Occipital lobe (tissue), 3 donors: ENCODE measurements at places on chromosomes 6 and 20.

GRCh38 chr6:19999319-20000191, 162.4 kb downstream of the ID4 start:
- DNase-seq, result no peak

DNA sequence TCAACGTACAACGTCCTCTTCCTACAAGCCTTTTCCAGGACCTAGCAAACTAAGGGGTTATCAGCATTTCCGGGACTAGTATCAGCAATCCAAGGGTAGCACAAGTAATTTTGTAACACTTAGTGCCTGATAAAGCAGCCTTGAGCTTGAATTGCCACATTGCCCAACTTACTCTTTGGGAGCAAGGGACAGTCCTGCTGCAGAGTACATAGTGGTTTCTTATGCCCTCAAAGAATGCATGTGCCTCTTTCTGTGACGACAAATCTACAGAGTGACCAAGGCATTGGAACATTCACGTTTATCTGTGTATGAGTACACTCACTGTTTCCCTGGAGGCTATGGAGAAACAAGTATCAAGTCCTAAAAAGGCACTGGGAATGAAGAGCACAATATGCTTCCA, 3.2 kb upstream of the ID4 start:
- no peak for DNase-seq

- DNase-seq, result no peak
Observed at GRCh38 chr6:111741177-111741952, 131.9 kb downstream of the FYN start.

DNA sequence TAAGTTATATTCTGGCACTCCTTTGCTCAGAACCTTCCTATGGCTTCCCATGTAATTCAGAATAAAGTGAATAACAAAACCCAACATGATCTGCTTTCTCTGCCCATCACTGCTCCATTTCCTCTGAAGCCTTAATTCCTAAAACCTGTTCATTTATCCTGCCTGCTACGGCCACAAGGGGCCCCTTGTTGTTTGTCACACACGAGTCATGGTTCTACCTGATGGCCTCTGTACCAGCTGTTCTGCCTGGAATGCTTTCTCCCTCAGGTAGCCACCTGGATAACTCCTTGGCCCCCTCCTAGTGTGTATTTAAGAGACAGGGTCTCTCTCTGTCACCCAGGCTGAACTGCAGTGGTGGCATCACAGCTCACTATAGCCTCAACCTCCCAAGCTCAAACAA, 26.8 kb downstream of the ERGIC3 start:
- no peak for DNase-seq

DNA sequence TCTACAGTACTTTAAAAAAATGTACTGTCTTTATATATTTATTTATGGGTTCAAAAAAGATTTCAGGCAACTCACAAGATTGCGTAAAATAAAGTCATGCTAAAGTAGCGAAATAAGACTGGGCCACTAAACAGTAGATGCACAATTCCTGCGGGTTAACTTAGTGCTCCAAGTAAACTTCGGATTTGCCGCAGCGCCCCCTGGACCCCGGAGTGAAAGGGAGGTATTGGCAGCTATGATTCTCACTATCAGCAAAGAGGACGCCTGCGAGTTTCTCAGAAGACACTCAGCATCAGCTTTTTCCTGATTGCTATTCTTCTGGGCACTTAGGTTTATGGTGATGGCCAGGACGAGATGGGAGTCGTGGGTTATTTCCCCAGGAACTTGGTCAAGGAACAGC, 1.4 kb downstream of the OTOR start:
- DNase-seq, result no peak

GRCh38 chr6:113397236-113397635, 459.9 kb upstream of the MARCKS start:
- DNase-seq, result no peak

- no peak for DNase-seq
Observed at GRCh38 chr20:37329481-37330165, 16.3 kb upstream of the SRC start.

DNA sequence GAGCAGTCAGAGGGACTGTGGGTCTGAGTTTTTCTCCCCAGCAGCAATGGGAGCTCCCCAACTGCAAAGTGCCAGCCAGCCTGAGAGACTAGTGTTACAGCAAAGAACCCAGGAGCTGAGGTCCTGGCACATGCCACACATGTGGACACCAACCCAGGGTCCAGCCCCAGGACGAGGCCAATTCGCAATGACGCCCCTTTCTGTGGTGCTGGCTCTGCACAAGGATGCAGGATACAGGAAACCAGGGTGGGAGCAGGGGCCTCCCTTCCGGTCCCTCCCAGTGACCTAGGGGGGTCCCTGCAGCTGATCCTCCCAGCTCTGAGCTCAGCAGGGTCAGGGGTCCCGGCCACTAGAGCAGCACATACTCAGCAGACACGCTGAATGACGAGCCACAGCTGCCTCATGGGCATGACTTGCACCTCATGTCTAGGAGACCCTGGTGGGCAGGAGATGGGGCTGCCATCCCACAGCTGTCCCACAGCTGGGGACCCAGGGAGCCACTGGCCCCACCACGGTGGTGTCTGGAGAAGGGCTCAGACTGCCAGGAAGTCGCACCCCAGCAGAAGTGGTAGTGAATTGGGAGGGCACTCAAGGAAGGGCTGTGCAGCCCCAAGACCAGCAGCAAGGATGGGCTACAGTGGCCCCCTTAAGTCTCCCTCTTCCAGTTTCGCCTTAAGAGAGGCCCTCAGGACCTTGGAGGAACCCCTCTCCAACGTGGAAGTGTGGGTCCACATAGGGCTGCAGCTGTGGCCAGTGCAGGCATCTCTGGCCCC, 3.6 kb downstream of the ARFRP1 start:
- no peak for DNase-seq

GRCh38 chr6:143146186-143146851, 85.6 kb downstream of the AIG1 start:
- no peak for DNase-seq

GRCh38 chr6:153781306-153781705, 257.7 kb upstream of the OPRM1 start:
- DNase-seq, result no peak

DNA sequence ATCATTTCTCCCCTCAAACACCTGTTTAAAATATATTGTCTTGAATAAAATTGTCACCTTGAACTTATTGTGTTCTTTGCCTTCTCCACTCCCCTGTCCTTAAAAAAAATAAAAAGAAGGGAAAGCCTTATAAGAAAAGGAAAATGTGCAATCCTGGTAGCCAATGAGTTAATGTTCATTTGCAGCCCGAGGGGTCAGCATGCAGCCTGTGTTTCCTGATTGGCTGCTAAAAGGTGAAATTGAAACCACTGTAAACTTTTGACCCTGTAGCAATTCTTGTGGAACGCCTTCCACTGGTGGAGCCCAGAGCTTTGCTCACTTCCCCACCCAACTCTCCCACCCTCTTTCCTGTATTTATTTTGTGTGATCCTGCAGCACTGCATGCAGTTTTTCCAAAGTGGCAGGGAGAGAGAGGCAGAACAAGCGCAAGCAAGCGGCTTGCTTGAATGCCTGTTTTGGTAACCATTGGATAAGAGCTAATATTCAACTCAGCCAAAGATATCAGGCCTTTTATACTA, 74.9 kb downstream of the NCOA3 start:
- DNase-seq, result no peak

GRCh38 chr6:79313254-79313653, 78.8 kb upstream of the HMGN3 start:
- no peak for DNase-seq

- DNase-seq, result no peak
Observed at GRCh38 chr6:37244430-37245310, 12.9 kb upstream of the TBC1D22B start.

DNA sequence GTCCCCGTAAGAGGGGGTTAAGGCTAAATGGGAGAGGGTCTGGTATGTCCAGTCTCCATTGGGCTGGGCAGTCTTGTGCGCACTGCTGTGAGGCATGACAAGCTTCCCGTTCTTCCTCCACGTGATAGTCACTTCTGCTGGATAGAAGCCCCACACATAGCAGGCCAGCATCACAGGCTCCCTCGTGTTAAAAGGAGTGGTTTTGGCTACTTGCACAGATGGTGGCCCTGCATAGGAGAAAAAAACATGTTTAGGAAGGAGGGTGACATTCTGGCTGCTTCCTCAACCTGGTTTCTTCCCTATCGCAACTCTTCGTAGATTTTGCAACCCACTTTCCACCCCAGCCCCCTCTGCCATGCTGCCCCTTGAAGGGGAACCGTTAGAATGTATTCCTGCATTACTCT, 3.6 kb downstream of the HLA-DMB start:
- DNase-seq, result no peak

- DNase-seq, result no peak
Observed at GRCh38 chr6:7080311-7080710, 27.4 kb upstream of the RREB1 start.

DNA sequence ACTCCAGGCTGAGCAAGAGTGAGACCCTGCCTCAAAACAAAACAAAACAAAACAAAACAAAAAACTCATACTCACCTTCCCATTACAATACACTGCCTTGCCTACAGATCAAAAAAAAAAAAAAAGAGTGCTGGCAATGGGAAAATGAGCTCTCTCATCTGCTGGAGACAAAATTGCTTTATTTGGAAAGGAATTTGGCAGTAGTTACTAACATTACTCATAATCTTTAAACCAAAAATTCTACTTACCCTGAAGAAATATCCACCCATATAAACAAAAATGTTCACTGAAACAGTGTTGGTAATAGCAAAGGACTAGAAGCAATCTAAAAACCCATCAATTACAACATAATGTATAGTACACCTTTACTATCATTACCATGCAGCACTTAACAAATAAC, 120.4 kb downstream of the RNGTT start:
- DNase-seq, result no peak

- DNase-seq, result peak; percentile 27
Observed at GRCh38 chr6:18595774-18596530, 208.8 kb downstream of the RNF144B start.

DNA sequence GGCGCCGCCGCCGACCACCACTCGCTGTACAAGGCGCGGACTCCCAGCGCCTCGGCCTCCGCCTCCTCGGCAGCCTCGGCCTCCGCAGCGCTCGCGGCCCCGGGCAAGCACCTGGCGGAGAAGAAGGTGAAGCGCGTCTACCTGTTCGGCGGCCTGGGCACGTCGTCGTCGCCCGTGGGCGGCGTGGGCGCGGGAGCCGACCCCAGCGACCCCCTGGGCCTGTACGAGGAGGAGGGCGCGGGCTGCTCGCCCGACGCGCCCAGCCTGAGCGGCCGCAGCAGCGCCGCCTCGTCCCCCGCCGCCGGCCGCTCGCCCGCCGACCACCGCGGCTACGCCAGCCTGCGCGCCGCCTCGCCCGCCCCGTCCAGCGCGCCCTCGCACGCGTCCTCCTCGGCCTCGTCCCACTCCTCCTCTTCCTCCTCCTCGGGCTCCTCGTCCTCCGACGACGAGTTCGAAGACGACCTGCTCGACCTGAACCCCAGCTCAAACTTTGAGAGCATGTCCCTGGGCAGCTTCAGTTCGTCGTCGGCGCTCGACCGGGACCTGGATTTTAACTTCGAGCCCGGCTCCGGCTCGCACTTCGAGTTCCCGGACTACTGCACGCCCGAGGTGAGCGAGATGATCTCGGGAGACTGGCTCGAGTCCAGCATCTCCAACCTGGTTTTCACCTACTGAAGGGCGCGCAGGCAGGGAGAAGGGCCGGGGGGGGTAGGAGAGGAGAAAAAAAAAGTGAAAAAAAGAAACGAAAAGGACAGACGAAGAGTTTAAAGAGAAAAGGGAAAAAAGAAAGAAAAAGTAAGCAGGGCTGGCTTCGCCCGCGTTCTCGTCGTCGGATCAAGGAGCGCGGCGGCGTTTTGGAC, 2.0 kb downstream of the SOX4 start:
- DNase-seq, result no peak

DNA sequence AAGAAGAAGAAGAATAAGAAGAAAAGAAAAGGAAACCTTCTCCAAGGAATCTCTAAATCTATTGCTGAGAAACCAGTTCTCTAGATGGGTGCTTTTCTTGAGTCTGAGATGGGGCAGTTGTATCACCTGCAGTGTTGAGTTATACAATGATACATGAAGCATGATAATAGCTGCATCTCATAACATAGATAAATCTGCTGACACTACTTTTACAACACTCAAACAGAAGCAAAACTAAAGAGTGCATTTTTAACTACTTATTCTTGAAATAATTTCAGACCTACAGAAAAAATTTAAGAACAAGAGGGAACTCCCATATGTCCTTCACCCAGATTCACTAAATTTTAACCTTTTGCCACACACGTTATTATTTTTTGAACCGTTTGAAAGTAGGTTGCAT, 70.3 kb downstream of the SYNJ2 start:
- DNase-seq, result no peak

GRCh38 chr6:151014404-151015100, 149.1 kb downstream of the MTHFD1L start:
- DNase-seq, result peak; percentile 19

GRCh38 chr6:25754535-25754934, at the start of gene SLC17A4:
TSS of gene SLC17A4 (plus strand) at chr6:25754742. CDS start at chr6:25761963, 7,221 bp downstream.
- DNase-seq, result no peak

DNA sequence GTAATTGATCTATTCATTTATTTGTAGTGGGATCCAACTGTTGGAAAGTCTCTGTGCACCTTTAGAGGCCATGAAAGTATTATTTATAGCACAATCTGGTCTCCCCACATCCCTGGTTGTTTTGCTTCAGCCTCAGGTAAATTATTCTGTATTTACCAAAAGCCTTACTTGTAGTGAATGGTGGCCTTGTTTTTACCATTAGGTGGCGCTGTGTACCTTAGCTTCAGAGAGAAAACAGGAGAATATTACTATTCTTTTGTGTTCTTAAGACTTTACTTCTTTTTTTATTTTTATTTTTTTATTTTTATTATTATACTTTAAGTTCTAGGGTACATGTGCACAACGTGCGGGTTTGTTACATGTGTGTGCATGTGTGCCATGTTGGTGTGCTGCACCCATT, 23.7 kb downstream of the PEX7 start:
- DNase-seq, result no peak

DNA sequence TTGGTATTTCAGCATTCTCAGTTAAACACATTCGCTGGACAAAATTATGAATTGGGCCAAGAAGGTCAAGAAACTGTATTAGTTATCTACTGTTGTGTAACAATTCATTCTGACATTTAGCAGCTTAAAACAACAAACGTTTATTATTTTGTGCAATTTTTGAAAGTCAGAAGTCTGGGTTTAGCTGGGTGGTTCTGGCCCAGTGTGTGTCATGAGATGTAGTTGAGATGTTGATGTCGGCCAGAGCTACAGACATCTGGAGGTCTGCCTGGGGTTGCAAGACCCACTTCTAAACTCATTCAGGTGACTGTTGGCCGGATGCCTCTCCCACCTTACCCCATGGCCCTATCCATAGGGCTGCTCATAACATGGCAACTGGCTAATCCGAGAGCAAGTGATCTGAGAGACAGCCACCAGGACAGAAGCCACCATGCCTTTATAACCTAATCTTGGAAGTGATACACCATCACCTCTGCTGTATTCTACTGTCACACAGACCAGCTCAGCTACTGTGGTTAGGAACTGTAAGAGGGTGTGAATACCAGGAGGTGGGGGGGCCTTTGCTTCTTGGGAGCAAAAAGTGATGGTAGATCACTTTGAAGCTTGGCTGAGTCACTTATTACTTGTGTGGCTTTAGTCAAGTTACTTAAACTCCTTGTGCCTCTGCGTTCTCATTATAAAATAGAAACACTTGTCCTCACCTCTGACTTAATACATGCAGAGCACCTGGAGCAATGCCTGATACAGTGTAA, 217.0 kb upstream of the MYLIP start:
- no peak for DNase-seq
